ENCODE measurements at places on chromosomes 6 and 20.

GRCh38 chr20:15515691-15516090, 1057.6 kb downstream of the KIF16B start:
- no peak for DNase-seq

- no peak for DNase-seq
These were observed 57.5 kb downstream of the RREB1 start for GRCh38 chr6:7165002-7165889.

DNA sequence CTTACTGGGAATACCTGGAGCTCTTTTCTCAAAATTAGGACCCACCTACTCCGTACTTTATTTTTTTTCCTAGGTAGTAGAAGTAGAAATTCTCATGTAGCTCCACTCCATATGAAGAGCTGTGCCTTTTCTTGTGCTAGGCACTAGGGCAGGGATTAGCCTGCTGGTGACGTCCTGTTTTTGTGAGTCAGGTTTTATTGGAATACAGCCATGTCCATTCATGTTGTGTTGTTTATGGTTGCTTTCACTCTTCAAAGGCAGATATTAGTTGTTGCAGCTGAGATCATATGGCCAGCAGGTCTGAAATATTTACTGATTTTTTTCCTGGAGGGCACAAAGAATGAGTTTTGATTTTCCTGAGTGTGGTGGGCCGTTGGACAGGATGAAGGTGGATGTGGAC, 20.5 kb downstream of the XRN2 start:
- no peak for DNase-seq

DNA sequence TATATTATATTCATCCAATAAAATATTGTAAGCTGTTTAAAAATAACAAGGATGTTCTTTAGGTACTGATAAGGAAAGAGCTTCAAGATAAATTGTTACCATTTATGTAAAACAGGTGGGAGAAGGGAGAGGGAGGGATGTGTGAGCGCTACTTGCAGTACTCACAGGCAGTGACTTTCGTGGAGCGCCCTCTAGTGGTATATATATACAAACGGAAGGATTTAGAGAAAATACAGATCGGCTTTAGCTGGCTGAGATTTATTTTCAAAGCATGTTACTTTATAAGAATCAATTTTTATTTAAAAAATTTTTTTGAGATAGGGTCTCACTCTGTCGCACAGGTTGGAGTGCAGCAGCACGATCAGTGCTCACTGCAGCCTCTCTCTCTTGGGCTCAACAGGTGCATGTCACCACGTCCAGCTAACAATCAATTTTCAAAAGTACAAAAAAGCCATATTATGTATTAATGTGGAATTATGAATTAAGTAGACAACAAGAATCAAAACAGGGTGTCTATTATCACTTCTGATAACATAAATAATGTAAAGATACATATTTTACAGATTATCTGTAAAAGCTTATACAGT, 3.3 kb upstream of the MOG start:
- DNase-seq, result no peak

DNA sequence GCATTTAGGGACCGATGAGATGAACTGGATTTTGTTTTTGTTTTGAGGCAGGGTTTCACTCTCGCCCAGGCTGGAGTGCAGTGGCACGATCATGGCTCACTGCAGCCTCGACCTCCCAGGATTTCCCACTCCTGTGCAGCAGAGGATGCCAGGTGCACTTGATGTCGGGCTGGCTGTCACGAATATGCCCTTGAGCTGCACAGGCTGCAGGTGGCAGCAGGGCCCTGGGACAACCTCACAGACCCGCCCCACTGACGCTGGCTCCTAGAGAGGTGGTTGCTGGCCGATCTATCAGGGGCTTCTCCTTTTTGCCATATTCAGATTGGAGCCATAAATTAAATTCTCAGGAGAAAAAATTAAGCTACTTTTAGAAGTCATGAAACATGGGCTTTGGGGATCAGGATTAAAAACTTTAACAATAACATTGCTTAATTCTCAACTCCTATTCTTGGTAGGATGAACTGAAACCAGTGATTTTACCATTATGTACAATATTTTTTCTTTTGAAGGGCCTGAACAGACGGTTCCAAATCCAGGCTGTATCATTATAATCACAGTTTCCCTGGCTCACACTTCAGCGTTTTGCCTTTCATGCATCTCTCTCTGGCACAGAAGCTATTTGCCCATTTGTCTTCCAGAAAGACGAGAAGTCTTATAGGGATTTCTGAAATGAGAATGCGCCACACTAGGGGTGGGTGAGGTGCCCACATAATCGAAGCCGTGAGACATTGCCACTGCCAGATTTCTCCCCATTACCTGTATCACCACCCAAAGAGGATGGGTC, 32.4 kb downstream of the NQO2 start:
- DNase-seq, result no peak

GRCh38 chr6:17427062-17427461, 33.7 kb downstream of the CAP2 start:
- DNase-seq, result no peak

GRCh38 chr6:56659721-56660380, 17.2 kb upstream of the DST start:
- no peak for DNase-seq

DNA sequence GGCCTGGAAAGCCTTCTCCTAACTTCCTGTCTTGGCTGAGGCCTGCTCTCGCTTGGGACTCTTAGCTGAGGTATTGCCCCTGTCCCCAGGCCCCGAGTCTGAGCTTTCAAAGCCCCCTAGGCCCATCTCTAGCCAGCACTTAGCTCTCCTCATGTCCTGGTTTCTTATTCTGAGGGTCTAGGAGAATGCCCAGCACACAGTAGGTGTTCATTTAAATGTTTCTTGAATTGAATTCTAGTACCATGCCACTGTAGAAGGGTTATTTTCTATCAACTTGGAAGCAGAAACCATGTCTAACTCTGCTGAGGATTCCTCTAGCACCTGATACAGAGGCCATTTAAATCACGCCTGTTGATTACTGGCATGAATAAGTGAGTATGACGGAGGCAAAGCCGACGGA, 98.5 kb downstream of the VEGFA start:
- DNase-seq, result no peak

DNA sequence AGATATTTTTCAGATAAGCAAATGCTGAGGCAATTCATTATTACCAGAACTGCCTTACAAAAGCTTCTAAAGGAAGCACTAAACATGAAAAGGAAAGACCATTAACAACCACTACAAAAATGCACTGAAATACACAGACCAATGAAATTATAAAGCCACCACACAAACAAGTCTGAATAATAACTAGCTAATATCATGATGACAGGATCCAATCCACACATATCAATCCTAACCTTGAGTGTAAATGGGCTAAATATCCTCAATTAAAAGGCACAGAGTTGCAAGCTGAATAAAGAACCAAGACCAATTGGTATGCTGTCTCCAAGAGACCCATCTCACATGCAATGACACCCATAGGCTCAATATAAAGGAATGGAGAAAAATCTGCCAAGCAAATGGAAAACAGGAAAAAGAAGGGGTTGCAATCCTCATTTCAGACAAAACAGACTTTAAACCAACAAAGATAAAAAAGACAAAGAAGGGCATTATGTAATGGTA, 58.0 kb upstream of the PHIP start:
- DNase-seq, result no peak

DNA sequence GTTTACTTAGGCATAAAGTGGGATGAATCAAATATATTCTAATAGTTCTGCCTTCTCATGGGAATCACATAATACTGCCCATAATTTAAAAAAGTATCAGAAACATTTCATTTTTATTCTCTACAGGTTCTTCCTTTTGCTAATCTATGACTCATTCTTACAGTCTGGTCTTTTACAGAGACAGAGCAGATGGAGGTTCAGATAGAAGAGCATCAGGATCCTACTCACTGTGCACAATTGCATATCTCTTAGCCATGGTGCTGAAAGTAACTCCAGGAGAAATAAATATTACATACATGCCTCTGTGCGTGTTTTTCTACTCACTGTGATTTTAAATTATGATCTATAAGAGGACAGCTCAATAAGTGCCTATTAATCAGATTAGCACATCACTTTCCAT, 16.3 kb upstream of the OR2B6 start:
- no peak for DNase-seq

DNA sequence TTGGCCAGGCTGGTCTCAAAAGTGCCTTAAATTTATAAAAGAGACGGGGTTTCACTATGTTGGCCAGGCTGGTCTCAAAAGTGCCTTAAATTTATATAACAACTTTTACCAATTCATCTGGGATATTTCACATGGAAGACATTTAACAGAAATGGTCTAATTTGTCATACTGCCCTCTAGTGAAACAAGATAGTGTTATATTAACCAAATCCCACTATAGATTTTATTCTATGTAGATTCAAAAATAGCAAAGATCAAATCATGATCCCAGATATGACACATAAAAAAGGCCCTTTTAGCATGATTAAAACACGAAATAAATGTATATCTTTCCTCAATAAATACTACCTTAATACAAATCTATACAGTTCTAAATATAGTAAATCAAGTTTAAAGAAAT, 102.8 kb upstream of the TFAP2D start:
- DNase-seq, result no peak

DNA sequence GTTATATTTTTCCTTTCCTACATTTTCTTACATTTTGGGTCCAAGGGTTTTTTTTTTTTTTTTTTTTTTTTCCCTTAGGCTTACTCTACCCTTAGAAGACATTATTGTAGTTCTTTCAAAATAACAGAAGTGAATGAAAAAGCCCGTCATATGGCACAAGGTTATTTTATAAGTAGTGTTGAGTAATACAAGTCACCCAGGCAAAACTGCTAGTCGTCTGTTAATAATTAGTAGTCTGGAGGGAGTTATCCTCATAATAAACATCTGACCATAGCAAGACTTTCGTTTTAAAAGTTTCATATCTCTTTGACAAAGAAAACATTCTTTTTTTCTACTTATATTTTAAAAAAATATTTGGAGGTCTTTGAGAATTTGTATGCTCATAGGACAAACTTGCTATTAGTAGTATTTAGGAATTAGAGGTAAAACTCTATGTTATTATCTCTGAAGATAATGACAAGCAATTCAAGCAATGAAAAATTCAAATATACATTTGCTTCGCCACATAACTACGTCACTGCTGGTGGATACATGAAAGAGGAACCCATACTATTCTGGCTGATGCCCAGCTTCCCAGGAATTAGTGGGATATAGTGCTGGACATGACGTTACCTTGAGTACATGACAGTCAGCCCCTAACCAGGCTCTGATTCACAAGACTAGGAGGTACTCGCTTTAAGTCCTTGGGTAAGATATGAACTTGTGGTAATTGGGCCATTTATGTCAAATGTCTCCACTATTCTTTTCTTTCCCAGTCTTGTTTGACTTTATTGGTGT, 532.8 kb downstream of the GRIK2 start:
- no peak for DNase-seq

DNA sequence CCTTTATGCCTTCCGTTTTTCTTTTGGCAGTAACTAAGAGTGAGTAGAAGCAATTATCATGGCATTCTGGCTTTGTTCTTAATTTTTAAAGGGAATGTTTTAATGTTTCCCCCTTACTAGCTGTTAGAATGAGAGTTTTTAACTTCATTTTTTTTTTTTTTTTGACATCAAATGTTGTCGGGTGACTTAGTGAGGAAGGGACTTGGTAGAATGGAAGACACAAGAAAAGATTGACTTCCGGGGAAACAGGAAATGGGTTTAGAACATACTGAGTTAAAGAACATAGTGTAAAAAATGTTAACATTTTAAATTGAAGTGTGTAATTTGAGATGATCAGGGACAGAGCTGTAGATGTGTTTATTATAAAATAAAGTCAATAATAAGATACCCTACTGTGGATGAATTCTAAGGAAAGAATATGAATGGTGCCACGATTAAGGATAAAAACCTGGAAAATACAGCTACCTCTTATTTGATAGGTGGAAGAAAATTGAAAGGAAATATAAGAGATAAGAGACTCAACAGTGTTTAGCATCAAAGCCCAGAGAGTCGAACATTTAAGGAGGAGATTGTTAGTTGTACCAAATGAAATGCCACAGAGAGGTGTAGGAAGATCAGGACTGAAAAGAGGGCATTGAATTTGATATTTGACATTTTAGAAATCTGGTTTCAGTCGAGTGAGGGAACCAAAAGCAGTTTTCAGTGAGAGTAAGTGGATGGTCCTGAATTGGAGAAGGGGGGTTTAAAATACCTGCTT, 9.4 kb downstream of the HSF2 start:
- DNase-seq, result no peak

DNA sequence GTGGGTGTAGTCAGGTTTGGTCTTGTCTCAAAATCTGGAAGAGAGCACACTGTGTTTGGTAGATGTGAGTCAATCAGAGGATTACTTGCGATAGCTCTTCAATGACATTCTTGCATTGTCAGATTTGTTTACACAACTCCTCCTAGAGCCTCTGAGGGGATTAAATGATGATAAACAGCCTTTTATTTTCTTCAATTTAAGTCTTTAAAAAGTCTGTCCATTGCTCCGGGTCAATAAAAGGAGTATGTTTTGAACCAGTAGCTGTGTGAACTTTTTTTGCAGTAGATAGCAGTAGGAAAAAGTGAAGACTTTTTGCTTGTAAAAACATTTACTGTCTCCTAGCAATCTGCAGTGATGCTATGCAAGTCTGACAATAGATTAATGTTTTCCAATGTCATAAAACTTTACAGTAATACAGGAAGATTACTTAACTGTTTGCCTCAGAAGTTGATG, 49.9 kb downstream of the GJA1 start:
- DNase-seq, result no peak

- no peak for DNase-seq
These were observed 103.4 kb upstream of the KCNG1 start for GRCh38 chr20:51126337-51126736.

GRCh38 chr20:1401451-1401907, 8.6 kb upstream of the FKBP1A start:
- no peak for DNase-seq

All from left forelimb (tissue), 1 donor.